GM12865 (cell line): ENCODE measurements at places on chromosomes 1 and 21.

- DNase-seq = no peak
Observed at GRCh38 chr1:39395357-39395831, 96.0 kb upstream of the BMP8A start.

DNA sequence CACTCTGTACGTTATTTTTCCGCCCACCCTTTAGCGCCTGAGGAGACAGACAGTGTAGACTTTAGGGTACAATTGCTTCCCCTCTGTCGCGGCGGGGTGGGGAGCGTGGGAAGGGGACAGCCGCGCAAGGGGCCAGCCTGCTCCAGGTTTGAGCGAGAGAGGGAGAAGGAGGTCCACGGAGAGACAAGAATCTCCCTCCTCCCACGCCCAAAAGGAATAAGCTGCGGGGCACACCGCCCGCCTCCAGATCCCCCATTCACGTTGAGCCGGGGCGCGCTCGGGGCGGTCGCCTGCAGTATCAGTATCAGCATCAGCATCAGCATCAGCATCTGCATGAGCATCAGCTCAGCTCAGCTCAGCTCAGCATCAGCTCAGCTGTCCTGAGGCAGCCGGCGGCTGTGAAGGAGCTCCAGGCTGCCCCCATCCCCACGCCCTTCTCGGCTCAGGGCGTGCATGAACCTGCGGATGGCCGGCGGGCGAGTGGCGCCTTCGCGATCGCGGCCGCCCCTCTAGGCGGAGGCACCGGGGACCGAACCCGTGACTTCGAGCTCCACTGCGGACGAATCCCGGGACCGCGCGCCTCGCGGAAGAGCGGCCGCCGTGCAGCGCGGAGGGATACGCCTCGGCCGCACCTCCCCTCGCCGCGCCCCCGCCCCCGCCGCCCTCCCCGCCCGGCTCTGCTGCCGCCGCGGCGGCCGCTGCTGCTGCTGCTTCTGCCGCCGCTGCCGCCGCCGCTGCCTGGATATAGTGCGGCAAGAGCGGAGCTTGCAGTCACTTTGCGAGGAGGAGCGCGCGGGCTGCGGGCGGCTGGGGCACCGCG, at the start of gene NCAM2:
NCAM2 (plus strand) TSS at position 774 of the 820 bp plus-strand sequence.
- DNase-seq = peak; percentile 24

GRCh38 chr1:22810378-22810777, 99.7 kb downstream of the EPHB2 start:
- DNase-seq = peak; percentile 30

GRCh38 chr1:7261490-7261889, 476.2 kb downstream of the CAMTA1 start:
- no peak for DNase-seq

DNA sequence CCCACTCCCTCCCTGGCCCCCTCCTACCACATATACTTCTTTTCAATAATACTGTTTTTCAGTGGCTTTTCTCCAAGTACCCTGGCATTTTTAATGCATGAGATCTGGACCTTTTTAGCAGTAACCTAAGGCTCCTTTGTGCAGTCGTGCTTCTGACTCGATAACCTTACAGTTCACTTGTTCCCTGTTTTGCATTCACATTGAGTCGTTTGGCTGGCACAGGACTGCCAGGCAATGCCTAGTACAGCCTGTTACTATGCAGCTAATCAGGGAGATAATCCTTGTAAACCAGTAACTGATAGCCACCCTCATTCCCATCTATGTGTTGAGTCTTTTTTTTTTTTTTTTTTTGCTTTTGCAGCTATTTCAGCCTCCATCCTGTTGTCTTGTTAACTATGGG, 3.7 kb downstream of the ATP1B1 start:
- DNase-seq = no peak

GRCh38 chr1:119000371-119001180, 12.4 kb upstream of the TBX15 start:
- no peak for DNase-seq

GRCh38 chr1:205584732-205585131, 47.1 kb downstream of the ELK4 start:
- no peak for DNase-seq

DNA sequence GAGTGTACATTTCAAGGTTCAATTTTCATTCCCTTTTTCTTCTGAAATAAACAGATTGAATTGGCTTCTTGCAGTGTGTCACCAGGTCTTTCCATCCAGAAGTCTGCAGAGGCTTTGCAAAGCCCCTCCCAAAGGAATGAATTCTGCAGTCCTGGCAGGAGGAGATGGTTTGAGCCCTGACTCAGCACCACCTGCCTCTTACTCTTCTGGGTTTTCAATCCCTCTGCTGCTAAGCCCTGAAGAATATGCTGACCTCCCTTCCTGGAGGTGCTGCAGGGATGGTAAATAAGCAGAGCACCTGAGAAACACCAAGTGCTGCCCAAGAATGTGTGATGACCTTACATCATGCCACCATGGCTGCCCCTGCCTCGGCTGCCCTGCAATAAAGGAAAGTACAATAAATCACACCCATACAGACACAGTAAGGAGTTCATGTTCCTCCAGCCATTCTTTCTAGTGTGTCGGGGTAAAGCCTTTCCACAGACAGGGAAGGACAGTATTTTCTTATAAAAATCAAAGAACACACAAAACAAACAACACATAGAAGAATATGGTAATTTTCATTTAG, 209.2 kb downstream of the ZNF326 start:
- no peak for DNase-seq

DNA sequence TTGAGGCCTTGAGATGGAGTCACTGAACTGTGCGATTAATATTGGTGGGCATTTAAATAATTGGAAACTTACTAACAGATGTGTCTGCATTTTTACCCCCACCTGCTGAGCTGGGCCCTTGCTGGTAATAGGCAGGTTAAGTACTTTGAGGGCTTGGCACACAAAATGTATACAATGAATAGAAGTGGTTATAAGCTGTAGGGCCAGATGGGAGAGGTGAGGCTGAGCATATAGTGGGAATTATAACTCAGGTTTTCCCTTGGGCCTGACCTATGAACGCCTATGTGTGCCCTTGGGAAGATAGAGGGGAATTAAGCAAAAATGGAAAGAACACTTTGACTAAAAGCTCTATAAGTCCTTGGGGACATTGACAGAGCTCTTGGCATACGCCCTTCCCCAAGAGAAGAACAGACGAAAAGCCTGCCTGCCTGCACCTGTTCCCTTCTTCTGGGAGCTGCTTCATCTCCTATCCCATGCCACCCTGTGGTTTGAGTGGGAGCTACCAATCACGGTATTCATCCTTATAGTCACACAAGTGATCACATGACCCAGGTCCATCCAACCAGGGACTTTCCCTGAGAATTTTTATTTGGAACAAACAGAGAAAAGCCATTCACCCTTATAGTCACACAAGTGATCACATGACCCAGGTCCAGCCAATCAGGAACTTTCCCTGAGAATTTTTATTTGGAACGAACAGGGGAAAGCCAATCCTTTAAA, 260.7 kb upstream of the CSF3R start:
- DNase-seq = no peak

- no peak for DNase-seq
Observed at GRCh38 chr1:228263636-228264035, 55.8 kb downstream of the OBSCN start.

- DNase-seq = peak; percentile 76
Observed at GRCh38 chr1:211951856-211952255, 83.5 kb downstream of the INTS7 start.

DNA sequence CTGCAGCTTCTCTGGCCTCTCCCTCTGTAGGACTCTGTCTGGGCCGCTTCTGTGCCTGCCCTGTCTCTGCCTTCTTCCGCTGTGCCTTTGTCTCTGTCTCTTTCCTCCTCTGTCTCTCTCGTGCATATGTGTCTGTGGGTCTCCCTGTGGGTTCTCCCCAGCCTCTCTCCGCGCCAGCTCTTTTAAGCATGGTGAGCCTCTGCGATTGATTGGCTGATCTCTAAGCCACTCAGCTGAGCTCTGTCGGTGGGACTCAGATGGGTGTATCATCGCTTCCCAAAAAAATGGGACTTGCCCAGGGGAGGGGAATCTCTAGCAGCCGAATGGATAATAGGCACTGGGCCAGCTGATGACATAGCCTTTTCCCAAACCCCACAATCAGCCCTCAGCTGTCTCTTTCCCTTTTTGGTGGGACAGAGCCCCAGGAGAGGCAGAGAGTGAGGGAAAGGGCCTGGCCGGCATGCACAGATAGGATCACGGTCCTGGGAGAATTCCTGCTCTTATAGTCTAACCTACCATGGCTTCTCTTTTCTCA, at the start of gene ADAMTS4:
ADAMTS4 (minus strand) TSS at position 158 of the 535 bp plus-strand sequence. CDS start 427 bp downstream, outside the sequence.
- DNase-seq = no peak

GRCh38 chr1:33181921-33182341, at the start of gene TRIM62:
TSS of gene TRIM62 (minus strand) at chr1:33182043. CDS start at chr1:33181432, 611 bp downstream.
- peak; percentile 87 for DNase-seq

DNA sequence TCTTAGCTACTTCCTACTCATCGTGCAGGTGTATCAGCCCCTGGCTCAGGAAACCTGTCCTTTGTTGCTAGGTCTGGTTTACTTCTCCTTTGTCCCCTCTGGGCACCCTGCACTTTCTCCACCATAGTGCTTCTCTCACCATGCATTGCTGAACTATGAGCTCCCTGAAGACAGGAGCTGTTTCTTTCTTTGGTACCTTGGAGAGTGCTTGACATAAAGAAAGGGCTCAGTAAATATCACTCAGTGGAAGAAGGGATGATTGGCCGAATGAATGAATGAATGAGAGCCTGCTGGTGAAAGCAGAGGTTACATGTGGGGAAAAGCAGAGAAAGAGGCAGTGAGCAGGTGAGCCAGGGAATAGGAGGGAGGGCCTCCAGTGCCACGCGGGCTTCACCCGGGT, 9.8 kb upstream of the HMGB4 start:
- DNase-seq = no peak

DNA sequence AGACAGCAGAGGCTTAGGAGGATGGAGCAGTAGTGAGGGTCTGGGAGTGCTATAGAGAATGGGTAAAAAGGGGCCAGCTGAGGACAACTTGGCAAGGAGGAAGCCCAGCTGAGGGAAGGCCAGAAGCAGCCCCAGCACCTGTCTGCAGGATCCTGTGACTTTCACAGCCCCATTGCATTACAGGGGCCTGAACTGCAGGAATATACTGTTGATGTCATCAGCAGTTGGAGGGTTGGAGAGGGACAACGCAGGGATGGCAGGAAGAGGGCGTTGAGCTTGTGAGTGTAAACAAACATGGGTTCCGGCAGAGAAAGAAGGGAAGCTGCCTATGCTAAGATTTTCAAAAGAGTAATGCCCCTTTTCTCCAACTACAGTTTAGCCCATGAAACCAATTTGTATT, 628.5 kb downstream of the SMYD3 start:
- no peak for DNase-seq

GRCh38 chr1:162217706-162218105, 148.2 kb downstream of the NOS1AP start:
- no peak for DNase-seq

DNA sequence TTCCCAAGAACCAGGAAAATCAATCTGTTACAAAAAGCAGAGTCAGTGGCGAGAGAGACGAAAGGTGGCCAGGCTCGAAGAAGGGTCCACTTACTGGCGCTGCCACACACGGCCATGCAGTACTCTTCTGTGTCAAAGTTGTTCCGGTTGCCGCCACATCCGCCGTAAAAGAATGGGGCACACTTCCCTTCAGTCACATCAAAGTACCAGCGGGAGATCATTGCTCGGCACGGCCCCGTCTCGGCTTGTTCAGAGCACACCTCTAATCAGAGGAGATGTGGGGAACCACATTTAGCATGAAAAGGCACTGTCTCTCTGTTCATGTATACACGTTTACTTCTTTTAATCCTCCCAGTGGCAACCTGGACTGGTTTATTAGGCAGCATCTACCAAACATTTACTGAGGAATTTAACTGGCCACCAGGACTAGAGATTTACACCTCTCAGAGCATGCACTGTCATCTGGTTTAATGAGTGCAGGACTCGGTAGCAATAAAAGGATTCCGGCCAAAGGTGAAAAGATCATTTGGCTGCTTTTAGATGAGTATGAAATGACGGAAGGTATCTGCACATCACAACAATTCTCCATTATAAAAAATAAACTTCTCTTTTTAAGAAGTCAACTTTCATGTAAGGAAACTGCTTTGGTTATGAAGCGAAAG, 170.5 kb downstream of the APP start:
- peak; percentile 47 for DNase-seq

DNA sequence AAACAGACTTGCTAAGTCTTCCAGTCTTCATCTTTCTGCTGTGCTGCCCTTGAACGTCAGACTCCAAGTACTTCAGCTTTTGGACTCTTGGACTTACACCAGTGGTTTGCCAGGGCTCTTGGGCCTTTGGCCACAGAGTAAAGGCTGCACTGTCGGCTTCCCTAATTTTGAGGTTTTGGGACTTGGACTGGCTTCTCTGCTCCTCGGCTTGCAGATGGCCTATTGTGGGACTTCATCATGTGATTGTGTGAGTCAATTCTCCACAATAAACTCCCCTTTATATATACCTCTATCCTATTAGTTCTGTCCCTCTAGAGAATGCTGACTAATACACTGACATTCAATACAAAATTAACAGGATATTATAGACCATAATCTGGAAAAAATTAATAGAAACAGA, 628.1 kb downstream of the PLPP3 start:
- no peak for DNase-seq

GRCh38 chr1:101000131-101000873, 25.3 kb downstream of the DPH5 start:
- DNase-seq = no peak

- DNase-seq = no peak
Observed at GRCh38 chr1:15426492-15427279, 11.6 kb upstream of the CTRC start.

DNA sequence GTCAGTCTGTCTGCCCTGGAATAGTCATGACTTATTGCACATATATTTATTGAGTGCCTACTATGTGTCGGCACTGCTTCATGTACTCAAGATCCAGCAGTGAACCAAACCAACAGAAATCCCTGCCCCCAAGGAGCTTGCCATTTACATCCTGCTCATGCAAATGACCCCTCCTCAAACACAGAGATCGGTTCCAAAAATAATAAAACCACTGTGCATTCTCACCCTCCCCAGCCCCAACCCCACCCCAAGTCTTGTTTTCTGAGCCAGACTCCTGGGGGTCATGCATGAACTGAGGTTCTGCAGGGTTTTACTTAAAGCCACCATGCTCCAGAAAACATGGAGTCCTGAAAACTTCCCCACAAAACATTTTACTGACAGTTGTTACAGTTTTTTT, 61.9 kb downstream of the KIAA0040 start:
- peak; percentile 78 for DNase-seq

GRCh38 chr1:11720525-11720924, 15.4 kb upstream of the AGTRAP start:
- no peak for DNase-seq

GRCh38 chr1:31502926-31503511, 73.3 kb upstream of the TINAGL1 start:
- DNase-seq = no peak

DNA sequence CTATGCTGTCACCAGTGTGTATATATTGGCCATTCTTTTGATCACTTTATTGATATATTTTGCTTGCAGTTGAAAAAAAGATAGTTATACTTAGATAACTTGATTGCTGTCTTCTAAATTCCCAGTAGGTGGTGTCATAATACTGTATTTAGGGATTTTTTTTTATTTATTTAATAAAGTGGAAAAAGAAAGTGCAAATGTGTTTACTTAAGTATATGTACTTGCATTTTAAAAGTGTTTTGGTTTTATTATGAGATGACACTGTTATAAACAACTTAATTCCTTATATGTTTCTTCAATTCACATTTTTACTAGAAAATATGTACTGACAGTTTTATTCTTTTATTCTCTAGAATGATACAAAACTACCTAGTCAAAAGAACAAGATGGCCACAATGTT, 164.8 kb downstream of the USP25 start:
- DNase-seq = no peak
